ENCODE measurements at places on chromosomes 12 and 14.

DNA sequence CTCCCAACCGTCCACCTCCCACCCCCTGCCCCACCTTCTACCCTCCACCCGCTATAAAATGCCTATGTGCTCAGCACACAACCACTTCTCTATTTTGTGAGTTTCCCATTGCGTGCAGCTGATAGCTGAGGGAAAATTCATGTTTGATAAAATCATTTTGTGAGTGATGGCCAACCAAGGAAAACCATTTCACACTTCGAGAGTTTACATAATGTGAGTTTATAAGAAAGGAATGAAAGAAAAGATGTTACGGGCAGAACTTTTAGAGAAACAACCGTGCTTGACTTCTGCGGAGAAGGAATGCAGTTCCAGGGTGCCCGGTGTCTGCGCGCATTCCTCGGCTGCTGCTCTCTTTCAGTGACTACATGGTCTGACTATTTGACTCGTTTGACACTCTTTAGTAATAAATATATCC, 140.9 kb downstream of the EFCAB11 start:
- no peak for DNase-seq

- DNase-seq, result no peak
Measured at GRCh38 chr14:22509036-22509709, 79.9 kb downstream of the DAD1 start.

- DNase-seq, result no peak
Measured at GRCh38 chr12:112752303-112752702, 39.2 kb upstream of the RPH3A start.

DNA sequence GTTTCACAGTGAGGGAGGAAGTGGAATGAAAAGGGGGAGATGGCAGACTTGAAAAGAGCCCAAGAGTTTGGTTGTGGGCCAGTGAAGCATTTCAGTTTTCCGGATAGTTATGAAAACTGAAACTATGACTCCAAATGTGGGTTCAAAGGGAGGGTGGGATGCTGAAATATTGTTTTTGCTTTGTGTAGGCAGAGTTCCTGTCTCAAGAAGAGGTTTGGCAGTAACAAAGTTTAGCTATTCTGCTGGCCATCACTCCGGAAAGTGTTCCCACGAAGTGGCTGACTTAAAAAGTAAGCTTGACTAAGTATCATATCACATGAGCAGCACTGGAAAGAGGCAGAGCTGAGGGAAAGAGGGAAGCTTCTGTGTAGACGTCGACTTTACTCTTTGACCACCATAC, 85.2 kb downstream of the CAND1 start:
- no peak for DNase-seq

GRCh38 chr14:26598081-26598671, 343 bp upstream of the NOVA1 start:
- DNase-seq, result peak; percentile 82

DNA sequence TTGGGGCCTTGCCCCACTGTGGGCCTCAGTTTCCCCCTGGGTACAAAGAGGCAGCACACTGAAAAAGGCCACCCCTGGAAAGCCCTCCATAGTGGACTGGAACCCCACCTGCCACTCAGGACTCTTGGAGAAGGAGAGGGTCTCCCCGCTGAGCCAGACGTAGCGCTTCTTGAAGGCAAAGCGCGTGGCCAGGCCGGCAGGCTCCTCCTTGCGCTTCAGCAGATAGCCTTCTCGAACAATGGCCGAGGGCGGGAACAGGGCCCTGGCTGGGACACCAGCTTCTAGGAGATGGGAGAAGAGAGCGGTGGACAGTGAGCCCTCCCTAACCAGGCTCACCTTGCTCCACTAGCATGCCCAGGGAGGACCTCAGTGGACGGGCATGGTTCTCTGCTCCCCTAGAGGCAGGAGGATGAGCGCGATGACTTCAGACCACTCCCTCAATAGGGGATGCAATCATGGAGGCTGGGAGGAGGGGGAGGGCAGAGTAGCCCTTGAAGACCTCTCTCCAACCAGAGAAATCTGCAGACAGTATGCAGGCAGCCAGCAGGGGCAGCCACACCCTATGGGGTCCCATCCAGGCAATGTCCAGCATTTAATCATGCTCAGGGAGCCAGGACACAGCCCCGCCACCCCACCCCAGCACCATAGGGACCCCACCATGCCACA, 29.8 kb downstream of the RASAL1 start:
- DNase-seq, result no peak

DNA sequence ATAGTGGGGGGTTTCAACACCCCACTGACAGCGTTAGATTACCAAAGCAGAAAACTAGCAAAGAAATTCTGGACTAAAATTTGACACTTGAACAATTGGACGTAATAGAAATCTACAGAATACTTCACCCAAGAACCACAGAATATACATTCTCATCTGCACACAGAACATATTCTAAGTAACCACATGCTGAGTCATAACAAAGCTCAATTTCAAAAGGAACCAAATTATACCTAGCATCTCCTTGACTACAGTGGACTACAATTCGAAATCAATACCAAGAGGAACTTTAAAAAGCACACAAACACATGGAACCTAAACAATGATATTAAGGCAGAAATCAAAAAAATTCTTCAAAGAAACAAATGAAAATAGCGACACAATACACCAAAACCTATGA, 871.6 kb upstream of the MDGA2 start:
- DNase-seq, result no peak

DNA sequence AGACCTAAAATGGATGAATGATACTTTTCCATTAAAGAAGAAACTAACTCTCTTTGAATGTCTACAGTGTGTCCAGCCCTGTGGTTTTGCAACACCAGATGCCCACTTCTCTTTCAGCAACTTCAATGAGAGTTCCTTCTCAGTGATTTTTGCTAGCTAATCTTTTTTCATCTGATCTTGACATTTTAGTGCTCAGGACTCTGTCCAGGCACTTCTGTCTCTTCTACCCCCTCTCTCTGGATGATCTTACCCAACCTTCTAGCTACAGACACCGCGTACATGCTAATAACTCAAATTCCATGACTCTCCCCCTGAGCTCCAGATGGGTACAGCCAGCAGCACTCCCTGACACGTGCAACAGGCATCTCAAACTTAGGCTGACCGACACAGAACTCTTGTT, 161.1 kb upstream of the FOXN3 start:
- no peak for DNase-seq

DNA sequence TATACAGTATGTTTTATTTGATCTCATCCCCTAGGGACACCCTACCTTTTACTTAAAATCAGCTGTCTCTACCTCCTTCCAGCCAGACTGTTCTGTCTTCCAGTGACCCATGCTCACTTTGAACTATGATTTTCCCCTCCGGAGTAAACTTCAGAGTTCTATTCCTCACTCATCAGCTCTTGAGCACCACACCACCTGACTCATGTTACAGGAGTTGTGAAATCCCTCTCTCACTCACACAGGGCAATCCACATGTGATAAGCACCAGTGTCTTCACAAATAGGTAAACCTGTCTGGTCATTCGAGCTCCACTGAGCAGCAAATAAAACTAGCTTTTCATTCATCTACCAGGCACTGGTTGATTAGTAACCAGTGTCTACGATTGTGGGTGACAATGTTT, 177.3 kb upstream of the BMP4 start:
- DNase-seq, result no peak

DNA sequence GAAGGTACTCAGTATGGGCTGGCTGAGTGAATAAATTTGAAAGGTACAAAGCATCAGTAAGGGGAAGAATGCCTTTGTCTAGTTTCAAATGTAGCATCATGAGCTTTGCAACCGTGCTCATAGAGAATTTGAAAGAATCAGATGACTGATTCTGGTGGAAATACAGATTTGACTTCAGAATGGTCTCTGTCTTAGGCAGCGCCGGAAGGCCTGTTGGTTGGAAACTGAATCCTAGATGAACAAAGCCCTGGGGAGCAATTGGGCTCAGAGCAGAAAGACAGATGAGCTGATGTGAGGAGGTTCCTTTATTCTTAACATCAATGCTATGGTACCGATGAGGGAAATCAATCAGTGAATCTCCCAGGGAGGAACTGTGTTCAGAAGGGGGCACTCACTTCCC, 137.3 kb downstream of the SNAPC1 start:
- no peak for DNase-seq

DNA sequence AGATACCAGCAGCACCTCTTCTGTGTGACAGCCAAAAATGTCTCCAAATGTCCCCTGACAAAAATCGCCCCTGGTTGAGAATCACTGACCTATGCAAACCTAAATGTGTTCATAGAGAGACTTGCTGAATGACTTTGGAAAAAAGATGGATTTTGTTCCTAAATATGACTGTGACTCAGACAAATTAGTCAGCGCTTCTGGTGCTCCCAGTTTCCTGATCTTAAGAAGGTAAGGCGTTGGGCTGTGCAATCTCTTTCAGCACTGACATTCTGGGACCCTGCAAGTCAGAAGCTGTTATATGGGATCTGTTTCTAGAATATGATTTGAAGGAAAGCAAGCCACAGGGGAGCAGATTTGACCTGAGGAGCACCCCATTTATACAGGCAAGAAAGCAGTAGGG, 90.6 kb upstream of the PWP1 start:
- DNase-seq, result no peak

DNA sequence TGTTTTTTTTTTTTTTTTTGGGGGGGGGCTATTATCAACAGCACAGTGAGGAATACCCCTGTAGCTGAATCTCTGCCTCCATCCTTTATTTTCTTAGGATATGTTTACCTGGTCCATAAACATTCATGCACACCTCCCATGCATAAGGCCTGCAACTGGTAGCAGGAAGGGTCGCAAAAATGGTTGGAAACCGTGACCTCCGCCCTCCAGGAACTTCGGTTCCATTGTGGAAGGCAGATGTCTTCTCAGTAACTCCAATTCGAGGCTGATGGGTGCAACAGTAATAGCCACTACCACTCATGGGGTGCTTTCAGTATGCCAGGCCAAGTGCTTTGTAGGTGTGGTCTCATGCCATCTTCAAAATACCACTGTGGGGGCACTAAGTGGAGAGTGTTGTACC, 40.2 kb downstream of the ACACB start:
- DNase-seq, result no peak

DNA sequence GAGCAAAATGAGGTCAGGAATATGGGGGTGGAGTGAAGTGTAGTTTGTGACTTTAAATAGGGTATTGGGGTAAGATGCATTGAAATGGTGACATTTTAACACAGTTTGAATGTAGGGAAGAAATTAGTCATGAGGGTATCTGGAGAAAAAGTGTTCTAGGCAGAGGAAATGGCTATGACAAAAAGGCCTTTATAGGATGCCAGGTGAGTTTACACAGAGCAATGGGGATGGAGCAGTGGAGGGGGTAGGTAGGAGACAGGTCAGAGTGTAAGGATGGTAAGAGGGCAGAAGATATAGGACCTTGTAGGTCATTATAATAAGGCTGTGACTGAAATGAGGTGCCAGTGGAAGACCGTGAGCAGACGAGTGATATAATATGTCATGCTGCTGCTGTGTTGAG, 30.4 kb downstream of the HEATR5A start:
- no peak for DNase-seq

- no peak for DNase-seq
Measured at GRCh38 chr12:53733051-53733806, 6.0 kb upstream of the CALCOCO1 start.

DNA sequence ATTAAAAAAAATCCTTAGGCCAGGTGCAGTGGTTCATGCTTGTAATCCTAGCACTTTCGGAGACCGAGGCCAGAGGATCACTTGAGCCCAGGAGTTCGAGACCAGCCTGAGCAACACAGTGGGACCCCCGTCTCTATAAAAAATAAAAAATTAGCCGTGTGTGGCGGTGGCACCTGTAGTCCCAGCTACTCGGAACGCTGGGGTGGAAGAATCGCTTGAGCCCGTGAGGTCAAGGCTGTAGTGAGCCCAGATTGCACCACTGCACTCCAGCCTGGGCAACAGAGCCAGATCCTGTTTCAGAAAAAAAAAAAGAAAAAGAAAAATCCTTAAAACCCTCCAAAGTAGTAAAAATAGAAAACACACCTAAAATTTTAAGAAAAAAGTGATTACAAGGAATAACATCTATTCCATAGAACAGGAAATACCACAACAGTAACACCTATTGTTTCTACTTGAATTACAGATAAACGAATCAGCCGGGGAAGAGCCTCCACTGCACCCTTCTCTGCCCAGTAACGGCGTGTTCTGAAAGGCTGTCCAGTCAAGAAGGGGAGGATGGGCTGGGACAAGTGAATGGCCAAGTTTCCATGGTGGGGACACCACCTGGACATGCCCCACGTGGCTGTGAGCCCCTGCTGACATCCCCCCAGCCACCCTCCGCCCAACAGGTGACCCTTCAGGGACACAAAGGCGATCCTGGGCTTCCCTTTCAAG, 17.8 kb downstream of the POLE start:
- no peak for DNase-seq

- no peak for DNase-seq
Measured at GRCh38 chr12:64621257-64621942, 11.1 kb downstream of the RASSF3 start.

- no peak for DNase-seq
Measured at GRCh38 chr14:28301179-28301578, 465.4 kb upstream of the FOXG1 start.

DNA sequence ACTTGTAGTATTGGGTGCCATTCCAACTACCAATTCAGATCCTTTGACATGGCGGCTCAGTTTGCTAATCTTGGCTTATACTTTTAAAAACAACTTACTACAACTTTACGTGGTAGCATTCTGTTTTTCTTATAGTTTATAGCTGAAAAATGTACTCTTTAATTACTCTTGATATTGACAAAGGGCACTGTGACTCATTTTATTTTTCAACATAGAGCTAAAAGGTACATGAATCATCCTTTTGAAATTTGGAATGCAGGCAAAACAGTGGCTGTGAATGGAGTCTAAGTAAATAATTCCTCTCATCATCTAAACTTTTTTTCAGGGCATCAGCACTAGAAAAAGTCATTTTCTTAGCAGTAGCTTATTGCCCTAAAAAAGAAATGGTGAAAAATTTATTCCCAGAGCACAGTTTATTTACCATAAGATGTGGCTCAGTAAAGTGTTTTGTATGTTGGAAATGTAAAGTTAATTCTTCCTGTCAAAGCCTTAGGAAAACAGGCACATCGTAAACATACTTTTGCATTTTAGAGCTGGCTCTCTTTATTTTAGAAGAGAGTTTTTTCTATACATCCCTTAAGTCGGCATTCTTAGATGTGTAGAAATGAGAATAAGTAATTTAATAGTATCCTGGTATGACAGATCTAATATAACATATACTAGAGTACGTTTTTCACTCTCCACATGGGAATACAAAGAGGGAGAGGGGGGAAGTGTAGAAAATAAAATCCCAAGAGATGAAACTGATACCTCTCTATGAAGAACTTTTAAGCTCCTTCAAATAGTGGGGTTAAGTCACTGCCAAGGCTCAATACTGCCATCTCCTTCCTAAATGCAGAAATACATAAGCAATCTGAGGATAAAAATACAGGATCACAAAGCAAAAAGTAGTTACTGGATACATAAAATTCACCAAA, 55.2 kb downstream of the SLC25A21 start:
- no peak for DNase-seq

GRCh38 chr12:130981074-130981742, 27.5 kb downstream of the ADGRD1 start:
- DNase-seq, result no peak

DNA sequence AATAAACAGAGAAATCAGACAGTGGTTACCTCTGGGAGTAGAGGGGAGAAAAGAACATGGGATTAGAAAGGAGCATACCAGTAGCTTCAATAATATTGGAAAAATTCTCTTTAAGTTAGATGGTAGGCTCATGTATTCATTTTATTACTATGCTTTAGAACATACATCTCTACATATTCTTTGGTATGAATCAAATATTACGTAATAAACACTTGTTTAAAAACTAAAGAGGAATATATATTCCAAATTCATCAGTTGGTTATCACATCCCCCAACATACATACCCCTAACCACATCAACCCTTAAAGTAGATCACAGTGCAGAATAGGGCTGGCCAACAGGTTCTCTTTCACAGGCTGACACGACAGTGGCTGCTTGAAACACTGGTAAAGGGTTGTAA, 5.6 kb downstream of the RPAP3 start:
- no peak for DNase-seq

Data from heart left ventricle (tissue), 16 donors.